NCI-H1417 treated with DMSO at 0.1 percent for 48 hours (cell line): ENCODE measurements at places on chromosomes 3 and 15.

GRCh38 chr3:100561459-100562158, 47.8 kb upstream of the ADGRG7 start:
- DNase-seq, result no peak

GRCh38 chr3:123632161-123632655, 47.4 kb upstream of the HACD2 start:
- DNase-seq, result no peak

- DNase-seq, result no peak
Observed at GRCh38 chr3:160141485-160142185, 83.6 kb upstream of the C3orf80 start.

- no peak for DNase-seq
Observed at GRCh38 chr3:57816471-57817095, 60.5 kb downstream of the SLMAP start.

GRCh38 chr3:9244495-9245183, 4.8 kb downstream of the SRGAP3 start:
- DNase-seq, result no peak

- no peak for DNase-seq
Observed at GRCh38 chr3:93981649-93982048, 1.7 kb downstream of the ARL13B start.

DNA sequence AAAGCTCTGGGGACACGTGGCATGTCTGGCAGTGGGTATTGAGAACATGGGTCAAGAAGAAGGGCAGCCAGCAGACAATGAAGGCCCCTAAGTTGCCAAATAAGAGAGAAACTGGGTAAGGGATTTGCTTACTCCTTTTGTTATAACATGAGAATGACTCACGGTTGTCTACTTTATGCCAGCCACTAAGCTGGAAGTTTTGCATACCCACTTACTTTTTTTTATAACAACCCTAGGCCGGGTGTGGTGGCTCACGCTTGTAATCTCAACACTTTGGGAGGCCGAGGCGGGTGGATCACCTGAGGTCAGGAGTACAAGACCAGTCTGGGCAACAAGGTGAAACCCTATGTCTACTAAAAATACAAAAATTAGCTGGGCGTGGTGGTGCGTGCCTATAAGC, 50.0 kb downstream of the DRD3 start:
- DNase-seq, result no peak

- no peak for DNase-seq
Observed at GRCh38 chr15:65077981-65078352, 1.4 kb downstream of the KBTBD13 start.

DNA sequence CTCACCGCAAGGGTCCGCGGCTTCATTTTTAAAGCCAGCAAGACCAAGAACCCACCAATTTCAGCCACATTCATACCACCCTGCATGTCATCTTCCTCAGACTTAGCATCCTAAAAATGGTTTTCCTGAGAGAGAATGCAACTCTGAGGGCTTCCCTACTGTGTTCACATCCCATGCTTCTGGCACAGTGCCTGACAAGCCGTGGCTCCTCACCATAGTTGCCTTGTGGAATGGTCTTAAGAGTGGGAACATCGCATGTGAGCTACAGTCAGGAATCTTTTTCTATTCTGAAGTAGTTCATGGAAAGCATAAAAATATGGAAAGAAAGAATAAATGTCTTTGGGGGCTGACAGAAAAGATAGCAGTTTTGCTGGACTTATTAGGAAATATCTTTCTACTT, 120.3 kb downstream of the RAP2B start:
- no peak for DNase-seq

- DNase-seq, result no peak
Observed at GRCh38 chr15:68658151-68658550, 79.4 kb downstream of the CORO2B start.
